ENCODE measurements at places on chromosomes 1 and 21. TPM values are rescaled to one million over a fixed set of nuclear protein-coding genes. Genes with fewer than 3 reads are reported as not detected.

- no peak for DNase-seq
Observed at GRCh38 chr1:73491621-73492020, 706.4 kb downstream of the LRRIQ3 start.

DNA sequence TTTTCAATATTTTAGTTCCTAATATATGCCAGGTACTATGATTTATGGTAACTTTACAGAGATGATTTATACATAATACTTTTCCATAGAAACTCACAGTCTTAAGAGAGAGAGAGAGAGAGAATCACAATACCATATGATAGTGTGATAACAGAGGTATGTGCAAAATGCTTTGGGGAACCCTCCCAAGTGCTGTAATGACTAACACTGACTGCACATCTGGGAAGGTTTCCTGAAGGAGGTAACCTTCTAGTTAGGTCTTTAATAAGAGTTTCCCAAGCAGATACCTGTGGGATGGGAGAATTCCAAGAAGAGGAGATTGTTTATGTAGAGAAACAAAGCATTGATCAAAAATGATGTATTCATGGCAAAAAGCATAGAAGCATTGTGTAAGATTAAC, 34.6 kb upstream of the PIGC start:
- DNase-seq, result no peak

DNA sequence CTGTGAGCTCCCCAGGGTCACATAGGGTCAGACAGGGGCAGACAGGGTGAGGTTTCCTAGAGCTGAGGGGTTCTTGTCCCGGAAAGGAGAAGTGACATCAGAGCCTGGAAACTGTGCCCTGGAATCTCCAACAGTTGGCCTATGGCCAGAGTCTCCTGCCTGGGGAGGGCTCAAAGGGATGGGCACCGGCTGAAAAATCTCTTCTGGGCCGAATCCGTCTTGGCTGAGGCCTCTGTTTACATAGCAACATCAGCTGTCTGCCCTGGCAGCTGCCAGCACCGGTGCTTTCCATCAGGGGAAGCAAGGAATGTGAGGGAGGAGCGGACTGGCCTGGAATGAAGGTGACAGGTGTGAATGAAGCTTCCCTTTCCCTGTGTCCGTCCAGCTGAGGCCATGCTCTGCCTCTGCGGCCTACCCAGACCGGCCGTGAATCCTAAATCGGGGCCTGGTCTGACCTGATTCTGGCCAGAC, 30.7 kb downstream of the VASH2 start:
- no peak for DNase-seq

DNA sequence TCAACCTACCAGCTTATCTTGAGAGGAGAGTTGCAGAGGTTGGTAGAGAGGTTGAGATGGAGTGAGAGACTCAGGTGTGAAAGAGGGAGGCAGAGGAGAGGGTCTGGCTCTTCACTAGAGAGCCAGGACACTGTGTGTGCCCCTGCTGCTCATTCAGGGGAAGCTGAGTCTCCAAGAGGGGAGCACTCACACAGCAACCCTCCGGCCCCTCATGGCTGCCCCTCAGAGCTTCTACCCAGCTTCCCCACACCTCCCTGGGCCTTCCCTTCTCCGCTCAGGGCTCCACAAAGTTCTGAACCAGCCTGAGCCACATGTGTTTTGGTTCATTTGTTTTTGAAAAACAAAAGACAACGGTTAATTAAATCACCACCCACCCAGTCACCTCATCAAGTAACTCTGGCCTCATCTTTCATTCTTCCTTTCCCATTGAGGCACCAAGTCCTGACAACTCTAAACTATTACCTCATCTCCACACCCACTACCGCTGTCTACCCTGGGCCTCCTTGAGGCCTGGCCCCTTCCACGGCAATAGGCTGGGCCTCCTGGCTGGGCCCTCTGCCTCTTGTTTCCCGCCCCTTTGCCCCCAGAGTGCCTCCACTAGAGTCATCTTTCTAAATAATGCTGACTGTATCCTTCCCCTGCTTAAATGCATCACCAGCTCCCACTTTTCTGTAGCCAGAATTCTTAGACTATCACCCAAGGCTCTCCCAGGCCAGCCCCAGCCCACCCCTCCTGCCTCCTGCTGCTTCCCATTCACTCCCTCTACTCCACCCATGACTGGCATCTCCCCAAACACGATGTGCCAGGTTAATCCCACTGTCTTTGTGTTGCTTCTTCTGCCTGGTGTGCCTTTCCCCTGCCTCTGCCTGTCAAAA, 33.0 kb downstream of the TNNT2 start:
- DNase-seq, result no peak

DNA sequence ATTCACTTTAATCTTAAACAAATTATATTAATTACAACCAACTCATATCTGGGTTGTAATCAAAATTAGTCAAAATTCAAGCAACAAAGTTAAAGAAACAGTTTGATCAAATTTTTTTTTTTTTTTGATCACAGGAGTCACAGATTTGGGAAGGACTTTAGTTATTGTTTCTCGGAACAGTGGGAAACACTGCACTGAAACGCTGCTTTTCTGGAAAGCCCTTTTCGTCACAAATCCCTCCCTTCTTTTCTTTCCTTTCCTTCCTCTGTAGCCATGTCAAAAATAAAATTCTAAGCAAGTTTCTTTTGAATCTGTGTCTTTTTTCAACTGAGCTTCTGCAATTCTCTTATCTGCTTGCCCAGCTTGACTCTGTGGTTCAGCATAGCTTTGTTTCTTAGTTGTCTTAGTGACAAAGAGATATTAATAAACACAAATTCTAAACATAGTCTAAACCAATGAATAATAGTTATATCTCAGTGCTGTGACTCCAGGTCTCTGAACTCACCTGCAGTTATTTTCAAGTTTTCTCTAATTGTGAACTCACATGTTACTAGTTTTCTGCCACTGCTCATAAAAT, 53.8 kb downstream of the PTGS2 start:
- DNase-seq, result no peak

DNA sequence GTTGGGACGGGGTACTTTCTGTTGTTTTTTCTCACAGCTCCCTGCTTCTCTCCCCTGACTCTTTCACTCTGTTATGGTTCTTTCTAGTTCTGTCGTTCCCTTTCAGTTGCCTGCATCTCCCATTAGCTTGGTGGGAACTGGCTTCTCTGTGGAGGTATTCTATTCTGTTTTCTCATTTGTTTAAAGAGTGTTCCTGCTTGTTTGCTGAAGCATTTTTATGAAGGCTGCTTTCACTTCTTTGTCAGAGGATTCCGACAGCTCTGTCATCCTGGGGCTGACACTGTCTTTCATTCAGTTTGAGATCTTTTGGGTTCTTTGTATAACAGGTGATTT, 96.0 kb upstream of the COL6A1 start:
- DNase-seq, result no peak

DNA sequence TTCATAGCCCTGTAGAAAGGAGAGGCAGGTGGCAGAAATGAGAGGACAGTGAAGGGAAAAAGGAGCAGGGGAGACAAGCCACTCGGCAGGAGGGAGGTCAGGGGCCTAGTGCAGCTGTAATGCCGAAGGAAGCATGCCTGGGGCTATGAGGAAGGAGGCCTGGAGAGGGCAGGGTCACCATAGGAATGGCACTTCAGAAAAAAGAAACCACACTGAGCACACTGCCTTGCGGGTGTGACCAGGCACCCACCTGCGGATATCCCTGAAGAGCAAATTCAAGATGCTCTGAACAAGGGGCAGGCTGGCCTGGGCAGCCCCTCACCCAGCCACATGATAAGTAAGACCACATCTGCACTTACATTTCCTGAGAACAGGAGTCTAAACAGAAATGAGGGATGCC, 104.7 kb downstream of the JAK1 start:
- DNase-seq, result no peak

GRCh38 chr1:174818014-174818616, 181.6 kb upstream of the CACYBP start:
- DNase-seq, result no peak

DNA sequence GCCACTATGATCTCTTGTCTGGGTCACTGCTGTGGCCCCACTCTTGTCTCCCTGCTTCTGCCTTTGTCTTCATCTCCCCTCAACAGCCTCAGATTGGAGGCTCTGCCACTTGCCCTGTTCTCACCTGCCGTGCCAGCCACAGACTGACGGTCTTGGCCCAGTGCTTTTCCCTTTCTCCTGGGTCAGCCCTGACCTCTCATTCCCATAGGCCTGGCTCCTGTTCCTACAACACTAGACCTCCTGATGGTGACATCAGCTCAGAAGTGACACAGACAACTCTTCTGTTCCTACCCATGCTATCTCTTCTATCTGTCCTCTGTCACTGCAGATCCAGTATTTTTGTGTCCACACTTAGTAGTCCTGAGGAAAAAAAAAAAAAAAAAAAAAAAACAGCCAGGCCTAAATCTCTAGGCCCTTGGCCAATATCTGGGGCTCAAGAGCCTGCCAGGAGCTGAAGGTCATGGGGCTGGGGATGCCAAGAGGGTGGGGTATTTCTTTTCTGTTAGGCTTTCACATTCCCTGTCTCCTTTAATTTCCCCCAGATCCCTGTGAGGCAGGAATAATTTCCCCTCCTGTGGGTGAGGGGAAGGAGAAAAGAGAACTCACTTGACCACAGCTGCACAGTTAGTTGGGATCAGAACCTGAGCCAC, 42.0 kb upstream of the FOXO6 start:
- no peak for DNase-seq

DNA sequence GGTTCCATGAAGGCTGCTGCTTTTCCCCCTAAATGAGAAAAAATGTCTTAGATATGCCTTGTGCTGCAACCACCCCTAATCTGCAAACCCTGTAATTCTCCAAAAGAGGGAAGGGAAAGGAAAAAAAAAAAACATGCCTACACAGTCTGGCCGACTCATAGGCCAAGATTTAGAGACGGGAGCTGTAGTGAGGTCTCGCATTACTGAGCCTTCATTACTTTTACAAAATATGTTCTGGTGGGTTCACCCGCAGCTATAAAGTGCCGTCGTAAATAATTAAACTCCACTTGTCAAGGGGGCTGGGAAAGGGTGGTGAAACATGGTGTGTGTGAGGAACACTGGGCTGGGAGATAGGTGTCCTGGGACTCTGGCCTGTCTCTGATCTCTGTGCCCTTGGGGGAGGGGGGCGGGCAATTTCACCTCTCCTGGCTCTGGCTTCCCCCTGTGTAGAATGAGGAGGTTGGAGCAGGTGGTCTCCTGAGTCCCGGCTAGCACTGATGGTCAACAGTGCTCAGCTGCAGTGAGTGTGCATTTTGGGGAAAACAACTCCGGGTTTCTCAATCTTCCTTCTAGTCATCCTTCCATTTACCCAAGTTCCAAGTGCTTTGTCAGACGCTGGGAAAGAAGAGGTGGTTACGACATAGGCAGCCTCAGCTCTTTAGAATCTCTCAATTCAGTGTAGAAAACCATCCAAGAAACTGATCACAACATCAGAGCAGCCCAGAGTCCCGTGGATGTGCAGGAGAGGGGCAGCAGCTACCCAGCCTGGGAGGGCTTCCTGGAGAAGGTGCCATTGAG, 82.3 kb downstream of the ACTL8 start:
- no peak for DNase-seq

GRCh38 chr1:3461238-3461933, 6.9 kb downstream of the ARHGEF16 start:
- no peak for DNase-seq

GRCh38 chr1:65221638-65222339, 73.8 kb downstream of the AK4 start:
- no peak for DNase-seq

- no peak for DNase-seq
Observed at GRCh38 chr1:41046347-41046775, 24.8 kb upstream of the SLFNL1 start.

DNA sequence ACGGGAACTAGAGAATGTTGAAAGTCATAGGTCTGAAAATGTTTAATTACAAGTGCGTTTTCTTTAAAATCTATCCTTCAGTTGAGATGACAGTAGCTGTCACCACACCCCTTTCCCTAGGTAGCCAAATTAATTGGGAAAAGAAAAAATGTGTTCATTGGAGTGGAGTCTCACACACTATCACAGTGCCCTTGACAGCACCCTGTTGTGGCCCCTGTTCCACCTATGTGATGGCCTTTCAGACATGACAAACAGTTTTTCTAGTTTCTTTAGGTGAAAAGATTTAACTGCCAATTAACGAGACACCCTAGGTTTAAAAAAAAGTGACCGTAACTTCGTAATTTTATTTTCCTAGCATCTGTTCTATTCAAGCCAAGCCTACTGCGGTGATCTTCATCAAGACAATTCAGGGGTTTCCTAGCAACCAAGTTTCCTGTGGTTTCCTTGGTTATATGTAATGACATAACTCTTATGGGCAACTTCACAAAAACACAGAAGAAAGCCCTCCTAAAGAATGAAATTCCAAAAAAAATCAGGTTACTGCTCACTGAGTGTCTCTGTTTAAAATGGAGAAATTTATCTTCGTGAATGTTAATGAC, 298.3 kb downstream of the PDE4B start:
- no peak for DNase-seq

GRCh38 chr1:68495968-68496679, 758 bp downstream of the DEPDC1 start:
- no peak for DNase-seq

GRCh38 chr1:155776414-155776813, 80.6 kb downstream of the GON4L start:
- no peak for DNase-seq

GRCh38 chr1:205458777-205459566, 3.1 kb upstream of the BLACAT1 start:
- peak; percentile 48 for DNase-seq

- no peak for DNase-seq
Observed at GRCh38 chr1:243842978-243843511, 7.0 kb downstream of the AKT3 start.

GRCh38 chr1:178953538-178954324, 72.0 kb upstream of the FAM20B start:
- no peak for DNase-seq

DNA sequence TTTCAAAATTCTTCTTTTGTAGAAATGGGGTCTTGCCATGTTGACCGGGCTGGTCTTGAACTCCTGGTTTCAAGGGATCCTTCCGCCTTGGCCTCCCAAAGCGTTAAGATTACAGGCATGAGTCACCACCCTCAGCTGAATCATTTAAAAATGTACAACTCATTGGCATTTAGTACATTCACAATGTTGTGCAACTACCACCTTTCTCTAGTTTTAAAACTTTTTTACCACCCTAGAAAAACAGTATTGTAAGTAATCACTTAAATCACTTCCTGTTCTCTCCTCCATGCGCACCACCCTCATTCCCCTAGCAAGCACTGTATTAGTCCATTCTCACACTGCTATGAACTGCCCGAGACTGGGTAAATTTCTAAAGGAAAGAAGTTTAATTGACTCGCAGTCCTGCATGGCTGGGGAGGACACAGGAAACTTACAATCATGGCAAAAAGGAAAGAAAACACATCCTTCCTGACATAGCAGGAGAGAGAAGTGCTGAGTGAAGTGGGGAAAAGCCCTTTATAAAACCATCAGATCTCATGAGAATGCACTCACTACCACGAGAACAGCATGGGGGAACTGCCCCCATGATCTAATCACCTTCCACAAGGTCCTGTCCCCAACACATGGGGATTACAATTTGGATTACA, 14.4 kb upstream of the THEM5 start:
- no peak for DNase-seq

The IL20 gene
- total RNA-seq, result not detected

The NTMT2 gene
- total RNA-seq, result not detected

The FCRL1 gene
- not detected for total RNA-seq

The GPR161 gene
- total RNA-seq, result 0.20 TPM
